ENCODE measurements at places on chromosomes 3 and 15.

DNA sequence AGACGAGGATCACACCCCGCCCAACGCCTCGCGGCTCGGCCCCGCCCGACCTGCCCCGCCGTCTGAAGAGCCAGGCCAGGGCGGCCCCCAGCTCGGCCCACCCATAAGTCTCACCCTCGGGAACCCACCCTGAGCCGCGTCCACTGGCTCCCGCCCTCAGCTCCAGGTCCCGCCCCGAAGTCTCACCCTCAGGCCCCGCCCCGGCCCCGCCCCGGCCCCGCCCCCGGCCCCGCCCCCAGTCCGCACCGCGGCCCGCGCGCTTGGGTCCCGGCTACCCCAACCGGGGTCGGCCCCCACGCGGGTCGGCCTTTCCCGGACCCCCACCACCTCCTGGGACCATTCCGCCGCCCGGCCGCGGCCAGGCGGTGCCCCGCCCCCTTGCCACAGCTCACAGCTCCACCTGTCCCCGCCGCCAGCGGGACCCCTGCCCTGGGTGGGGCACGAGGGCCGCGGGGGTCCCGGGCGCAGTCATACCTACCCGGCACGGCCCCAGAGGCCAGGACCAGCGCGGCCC lies 489 bp downstream of the CSPG5 start:
- peak; percentile 76 for DNase-seq

DNA sequence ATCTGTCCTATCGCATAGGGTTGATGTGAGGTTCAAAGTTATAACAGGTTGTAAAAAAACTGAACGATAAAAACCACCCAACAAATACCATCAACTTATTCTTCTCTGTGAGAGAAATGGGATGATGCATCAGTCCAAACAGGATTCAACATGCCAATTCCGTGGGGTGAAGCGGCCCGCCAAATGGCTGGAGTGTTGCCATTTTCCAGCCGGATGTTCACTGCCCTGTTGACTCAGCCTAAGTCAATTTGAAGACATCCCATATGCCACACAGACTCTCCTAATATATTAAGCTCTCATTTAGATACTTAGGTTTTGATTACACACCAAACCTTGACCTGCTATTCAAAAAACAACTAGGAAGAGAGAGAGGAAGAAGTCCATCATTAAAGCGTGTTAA lies 311.1 kb downstream of the VPS13C start:
- DNase-seq, result no peak

DNA sequence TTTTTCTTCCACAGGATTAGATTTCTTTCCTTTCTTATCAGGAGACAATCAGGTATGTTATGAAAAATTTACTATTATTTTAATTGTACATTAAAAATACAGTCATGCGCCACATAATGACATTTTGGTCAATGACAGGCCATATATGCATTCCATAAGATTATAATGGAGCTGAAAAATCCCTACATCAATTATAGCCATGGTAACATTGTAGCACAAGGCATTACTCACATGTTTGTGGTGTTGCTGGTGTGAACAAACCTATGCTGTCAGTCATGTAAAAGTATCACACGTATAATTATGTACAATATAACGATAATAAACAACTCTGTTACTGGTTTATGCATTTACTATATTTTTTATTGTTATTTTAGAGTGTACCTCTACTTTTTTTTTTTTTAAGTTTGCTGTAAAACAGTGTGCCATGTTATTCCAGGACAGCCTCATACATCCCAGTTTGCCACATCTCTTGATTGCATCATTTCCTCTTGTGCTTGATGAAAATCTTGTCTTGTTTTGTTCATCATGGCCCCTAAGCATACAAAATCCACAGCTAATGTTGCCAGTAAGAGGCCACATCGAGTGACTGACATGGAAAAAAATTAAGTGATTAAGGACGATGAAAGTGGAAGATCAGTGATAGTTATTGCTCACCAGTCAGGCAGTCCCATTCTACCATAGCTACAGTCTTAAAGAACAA lies 21.4 kb downstream of the CALML4 start:
- no peak for DNase-seq

GRCh38 chr3:164416491-164417222 lies 661.6 kb downstream of the SI start:
- no peak for DNase-seq

DNA sequence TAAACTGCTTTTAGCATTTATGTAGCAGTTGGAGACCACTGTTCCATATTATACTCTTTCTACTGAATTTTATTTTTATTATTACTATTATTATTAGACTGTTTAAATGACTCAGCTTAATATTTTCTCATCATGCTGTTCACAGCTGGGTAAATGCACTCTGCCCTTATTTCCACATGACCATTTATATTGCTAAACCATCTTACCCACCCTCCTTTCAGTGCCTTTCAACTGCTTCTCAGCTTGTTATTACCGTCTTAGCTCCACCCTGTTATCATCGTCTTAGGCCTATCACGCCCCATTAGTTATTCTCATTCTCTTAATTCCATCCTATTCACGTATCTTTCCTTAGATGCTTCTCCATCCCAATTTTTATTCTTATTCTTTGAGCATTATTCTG lies 212.6 kb downstream of the GAP43 start:
- DNase-seq, result no peak

GRCh38 chr3:66297900-66298299 lies 77.1 kb downstream of the SLC25A26 start:
- no peak for DNase-seq

GRCh38 chr3:151555523-151555922 lies 94.7 kb upstream of the IGSF10 start:
- DNase-seq, result no peak

DNA sequence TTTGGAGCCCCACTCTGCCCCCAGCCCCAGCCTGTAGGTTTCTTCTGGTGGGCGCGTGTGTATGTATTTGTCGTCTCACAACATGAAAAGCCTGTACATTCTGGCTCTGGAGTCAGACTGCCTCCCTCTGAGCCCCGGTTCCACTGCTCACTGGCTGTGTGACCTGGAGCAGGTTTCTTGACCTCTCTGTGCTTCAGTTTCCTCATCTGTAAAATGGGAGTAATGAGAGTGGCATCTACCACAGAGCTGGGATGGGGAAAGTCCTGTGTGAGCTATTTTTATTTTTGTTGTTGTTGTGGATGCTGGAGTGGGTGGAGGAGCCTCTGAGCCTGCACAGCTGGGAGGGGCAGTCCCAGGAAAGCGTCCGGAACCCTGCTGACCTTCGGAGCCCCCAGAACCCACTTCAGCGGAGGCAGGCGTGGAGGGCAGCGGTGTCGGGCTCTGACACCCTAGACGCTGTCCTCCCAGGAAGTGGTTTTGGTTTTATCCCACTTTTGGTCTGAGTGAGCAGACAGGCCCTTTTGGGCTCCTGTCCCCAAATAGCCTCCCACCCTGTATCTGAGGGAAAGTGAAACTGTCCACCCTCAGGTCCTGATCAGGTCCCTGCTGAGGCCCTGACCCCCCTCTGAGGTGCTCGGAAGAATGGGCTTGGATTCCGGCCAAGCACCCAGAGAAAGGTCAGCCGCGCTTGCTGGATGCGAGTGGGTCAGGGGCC lies 103.5 kb downstream of the CHSY1 start:
- DNase-seq, result no peak

- no peak for DNase-seq
Measured at GRCh38 chr15:92903631-92903965, 3.5 kb downstream of the CHD2 start.

- DNase-seq, result no peak
Measured at GRCh38 chr15:85094685-85095084, 113.0 kb downstream of the PDE8A start.

DNA sequence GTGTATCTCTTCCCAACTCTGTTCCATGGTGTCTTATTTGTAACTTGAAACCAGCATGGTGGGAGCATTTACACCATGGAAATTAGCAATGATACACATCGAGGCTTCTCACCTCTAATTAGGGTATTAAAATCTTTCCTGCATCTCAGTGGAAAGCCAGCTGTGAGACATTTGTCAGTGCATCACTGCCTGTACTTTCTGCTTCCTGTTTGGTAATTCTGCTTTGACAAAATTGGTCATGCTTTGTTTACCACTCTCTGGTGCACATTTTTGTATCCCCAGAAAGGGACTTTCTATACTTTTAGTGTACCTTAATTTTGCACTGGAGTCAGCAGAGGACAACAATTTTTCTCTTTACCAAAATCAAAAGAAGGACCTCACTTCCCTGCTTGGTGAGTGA lies 402.1 kb downstream of the PDCD6IP start:
- no peak for DNase-seq

DNA sequence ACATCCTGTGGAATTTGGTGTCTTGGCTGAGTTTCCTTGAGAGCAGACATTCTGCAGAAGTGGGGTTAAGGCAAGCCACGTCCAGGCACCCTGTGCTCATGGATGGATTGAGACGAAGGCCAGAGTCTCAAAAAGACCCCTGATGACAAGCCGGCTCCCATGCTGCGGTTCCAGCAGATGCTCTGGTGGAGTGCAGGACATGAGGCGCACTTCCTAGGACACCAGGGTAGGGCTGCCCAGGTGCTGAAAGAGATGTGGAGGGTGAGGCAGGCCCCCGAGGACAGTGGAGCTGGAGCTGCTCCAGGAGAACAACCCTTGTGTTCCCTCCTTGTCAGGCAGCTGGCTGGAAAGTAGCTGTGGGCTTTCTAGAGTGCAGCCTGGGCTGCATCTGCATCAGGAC lies 81.0 kb downstream of the ASB7 start:
- DNase-seq, result no peak

GRCh38 chr15:90644526-90644925 lies 72.6 kb upstream of the BLM start:
- no peak for DNase-seq

GRCh38 chr3:24086617-24087404 lies 141.7 kb downstream of the NR1D2 start:
- DNase-seq, result no peak

GRCh38 chr3:55128225-55128823 lies 200.5 kb upstream of the LRTM1 start:
- DNase-seq, result no peak

DNA sequence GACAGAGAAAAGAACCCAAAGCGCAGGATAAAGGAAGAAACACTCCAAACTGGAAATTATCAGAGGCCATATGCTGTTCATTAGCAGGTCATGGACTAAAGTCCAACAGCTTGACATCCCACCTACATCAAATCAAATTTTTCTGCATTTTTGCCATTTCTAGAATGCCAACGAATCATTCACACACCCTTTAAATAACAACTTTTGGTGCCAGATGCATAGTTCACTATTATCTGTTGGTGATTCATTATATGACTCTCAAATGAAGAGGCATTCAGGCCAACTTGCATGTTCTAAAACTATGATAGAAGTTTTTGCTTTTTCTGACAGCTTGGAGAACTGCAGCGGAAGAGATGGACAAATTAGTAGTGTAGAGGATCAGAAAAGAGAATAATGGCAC lies 529.8 kb upstream of the NAALADL2 start:
- no peak for DNase-seq

DNA sequence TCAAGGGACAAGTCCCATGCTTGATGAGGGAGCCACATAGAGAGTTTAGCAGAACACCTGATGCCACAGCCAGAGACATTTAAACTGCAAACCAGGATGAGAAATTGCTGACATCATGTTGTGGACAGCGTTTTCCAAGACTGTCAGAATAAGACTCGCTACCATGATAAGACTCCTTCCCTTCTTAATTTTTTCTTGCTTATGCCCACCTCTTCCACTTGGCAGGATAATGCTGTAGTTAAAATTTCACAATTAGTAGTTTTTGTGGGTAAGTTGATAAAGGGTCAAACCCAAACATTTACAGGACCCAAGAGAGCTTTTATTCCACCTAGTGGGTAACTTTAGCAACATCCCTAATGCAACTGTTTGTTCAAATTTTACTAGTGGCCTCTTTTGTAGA lies 3.0 kb upstream of the PIAS1 start:
- no peak for DNase-seq

- no peak for DNase-seq
Measured at GRCh38 chr3:99730870-99731269, 86.8 kb upstream of the CMSS1 start.

GRCh38 chr15:88703533-88703932 lies 64.7 kb downstream of the ISG20 start:
- DNase-seq, result no peak

- DNase-seq, result no peak
Measured at GRCh38 chr15:31463521-31464102, 137.0 kb downstream of the KLF13 start.

DNA sequence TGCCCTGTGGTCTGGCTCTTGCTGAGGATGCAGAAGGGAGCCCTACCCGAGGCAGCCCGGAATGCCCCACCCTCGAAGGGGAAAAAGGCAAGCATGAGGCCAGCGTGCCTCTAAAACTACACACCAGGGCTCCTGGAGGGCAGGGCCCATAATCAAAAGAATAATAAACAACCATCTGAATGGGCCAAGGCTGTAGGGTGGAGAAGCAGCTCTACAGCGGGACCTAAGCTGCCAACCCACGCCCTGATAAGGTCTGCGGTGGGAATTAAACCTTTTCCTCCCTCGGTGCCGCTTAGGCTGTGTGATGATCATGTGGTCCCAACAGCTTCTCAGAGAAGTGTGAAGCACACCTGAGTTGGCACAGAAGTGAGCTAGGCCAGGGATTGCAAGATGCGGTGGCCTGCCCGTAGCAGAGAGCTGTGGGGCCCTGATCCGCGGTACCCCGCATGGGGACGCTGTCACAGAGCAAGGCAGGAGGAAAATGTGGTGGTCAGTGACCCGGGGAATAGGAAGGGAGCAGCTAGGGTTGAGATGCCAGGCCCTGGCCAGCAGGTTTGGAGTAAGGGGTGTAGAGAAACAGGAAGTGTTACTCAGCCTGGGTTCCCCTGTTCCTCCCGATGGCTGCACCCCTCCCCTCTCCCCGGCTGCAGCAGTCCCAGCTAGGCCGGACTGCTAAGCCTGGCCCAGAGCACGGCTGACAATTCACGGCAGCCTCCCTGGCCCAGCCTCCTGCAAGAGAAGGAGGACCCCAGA lies 1.1 kb upstream of the C15orf62 start:
- DNase-seq, result peak; percentile 58
